ENCODE measurements at places on chromosomes 2 and 18.

GRCh38 chr18:48729404-48729803 is 190.6 kb downstream of the CTIF start:
- DNase-seq = no peak

DNA sequence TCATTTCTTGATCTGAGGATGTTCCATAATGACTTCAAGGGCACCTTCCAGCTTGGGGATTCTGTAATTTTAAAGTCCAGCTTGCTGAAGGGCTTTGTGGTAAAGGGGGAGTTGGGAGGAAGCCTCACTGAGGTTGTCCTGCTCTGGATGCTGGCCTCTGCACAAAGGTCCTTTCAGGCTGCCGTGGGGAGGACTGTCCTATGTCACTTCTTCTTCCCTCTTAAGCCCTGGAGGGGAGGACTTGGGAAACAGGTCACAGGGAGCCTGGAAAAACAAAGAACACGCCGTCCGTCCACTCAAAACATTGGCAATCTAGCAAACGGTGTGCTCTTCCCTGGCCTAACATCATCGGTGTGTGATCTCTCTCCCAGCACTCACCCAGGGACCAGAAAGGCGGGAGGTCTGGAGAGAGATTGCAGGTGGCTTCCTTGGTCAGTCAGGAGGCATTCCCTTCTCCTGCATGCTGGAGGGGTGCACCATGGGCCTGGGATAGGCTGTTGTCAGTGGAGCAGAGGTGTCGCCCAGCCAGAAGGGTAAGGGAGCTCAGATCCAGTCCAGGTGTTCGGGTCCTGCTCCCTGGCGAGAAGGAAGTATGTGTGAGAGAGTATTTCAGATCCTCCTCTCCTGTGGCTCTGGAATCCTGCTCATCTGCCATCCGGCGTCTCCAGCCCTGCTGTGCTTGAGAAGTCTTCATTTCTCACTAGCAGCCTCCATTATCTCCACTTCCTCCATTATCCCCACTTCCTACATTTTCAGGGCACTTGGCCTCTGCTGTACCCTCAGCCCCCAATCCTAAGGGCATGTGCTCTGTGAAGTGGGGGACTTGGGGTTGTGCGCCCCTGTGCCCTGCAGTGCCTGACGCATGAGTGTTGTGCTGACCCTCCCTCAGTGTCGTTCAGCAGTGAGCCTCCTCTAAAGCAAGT is 20.1 kb downstream of the ASAP2 start:
- no peak for DNase-seq

DNA sequence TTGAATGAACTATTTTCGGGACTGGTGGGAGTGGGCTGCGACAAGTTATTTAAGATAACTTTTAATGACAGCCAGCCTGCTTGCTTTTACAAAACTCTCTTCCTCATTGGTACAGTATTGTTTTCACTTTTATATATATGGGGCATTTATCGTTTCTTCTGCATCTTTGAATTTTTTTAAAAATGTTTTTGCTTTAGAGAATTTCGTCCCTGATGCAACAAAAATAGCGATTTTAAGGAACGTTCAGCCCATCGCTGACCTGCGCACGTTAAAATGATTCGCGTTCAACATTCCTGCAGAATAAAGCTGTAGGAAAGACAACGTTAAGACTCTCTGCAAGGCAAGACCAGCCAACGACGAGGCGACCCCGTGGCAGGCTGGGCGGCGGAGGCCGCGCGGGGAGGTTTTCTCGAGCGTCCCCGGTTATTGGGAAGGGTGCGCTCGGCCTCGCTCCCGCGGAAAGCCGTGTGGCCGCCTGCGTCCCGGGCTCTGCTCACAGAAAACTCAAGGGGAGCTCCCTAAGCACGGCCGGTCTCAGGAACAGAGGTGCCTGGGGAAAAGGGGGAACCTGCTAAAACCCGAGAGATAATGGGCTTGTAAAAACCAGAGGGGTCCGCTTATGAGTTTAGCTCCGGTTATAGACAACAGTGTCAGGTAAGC is 3.0 kb downstream of the PAX8 start:
- no peak for DNase-seq

- peak; percentile 26 for DNase-seq
These were observed 312.2 kb upstream of the SLC14A2 start for GRCh38 chr18:45303026-45303425.

GRCh38 chr2:158600155-158600802 is 143.5 kb downstream of the PKP4 start:
- DNase-seq = no peak

- no peak for DNase-seq
These were observed 48.9 kb downstream of the LAMA3 start for GRCh38 chr18:23738151-23738550.

- no peak for DNase-seq
These were observed 129.7 kb downstream of the BARD1 start for GRCh38 chr2:214679736-214680135.

DNA sequence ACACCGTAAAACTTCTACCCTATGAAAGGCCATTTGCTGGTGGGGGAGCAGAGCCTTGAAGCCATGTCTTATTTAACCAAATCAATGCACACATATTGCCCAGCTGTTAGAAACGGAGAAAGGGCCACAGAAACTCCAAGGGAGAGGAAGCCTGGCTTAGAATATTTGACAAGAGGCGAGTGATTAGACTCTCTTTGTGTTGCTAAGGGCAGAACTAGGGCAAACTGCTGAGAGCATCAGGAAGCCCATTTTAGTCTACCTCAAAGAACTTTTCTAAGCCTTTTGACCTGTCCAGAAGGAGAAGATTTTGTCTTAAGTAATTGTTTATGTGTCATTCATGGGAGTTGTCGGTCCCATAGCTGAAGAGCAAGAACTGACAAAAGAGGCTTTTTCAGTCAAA is 54.4 kb upstream of the CELF4 start:
- no peak for DNase-seq

DNA sequence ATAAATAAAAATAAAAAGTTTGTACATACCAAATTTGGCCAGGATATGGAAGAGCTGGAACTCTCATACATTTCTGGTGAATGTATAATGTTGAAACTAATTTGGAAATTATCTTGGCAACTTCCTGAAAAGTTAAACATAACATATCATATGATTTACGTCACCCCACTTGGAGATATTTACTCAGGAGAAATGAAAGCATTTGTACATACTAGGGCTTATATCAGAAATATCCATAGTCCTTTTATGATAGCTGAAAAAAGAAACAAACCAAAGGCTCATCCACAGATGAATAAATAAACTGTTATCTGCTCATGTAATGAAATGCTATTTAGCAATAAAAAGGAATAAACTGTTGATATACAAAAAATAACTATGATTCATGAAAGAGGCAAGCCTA is 318.2 kb upstream of the NRXN1 start:
- no peak for DNase-seq

- DNase-seq = no peak
These were observed 317.6 kb downstream of the LNPK start for GRCh38 chr2:175684466-175684865.

DNA sequence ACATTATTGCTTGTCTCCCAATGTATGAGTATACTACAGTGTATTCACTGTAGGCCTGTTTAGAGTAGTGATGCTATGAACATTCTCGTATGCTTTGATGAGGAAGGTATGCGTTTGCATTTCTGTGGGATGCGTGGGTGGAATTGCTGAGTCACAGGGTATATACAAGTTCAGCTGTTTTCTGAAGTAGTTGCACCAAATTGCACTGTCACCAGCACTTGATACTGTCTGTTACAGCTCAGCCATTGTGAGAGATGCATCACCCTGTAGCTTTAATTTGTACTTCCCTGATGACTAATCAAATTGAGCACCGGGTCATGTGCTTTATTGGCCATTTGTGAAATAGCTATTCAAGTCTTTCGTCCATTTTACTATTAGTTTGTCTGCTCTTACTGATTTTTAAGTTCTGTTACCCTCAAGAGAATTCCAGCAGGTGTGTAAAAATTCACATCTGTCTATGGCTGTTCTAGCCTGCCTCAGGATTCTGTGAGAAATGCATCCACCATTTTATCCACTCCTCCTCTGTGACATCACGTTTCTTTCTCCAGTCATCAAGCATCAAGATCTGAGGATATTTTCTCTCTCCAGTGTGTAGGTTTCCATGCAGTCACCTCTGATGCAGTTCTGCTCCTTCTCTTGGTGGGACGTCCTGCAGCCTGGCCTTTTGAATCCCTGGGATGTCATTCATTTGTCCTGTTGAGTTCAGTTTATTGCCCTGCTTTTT is 72.5 kb downstream of the DGKD start:
- DNase-seq = peak; percentile 80

GRCh38 chr2:1618974-1619373 is 125.3 kb downstream of the PXDN start:
- no peak for DNase-seq

DNA sequence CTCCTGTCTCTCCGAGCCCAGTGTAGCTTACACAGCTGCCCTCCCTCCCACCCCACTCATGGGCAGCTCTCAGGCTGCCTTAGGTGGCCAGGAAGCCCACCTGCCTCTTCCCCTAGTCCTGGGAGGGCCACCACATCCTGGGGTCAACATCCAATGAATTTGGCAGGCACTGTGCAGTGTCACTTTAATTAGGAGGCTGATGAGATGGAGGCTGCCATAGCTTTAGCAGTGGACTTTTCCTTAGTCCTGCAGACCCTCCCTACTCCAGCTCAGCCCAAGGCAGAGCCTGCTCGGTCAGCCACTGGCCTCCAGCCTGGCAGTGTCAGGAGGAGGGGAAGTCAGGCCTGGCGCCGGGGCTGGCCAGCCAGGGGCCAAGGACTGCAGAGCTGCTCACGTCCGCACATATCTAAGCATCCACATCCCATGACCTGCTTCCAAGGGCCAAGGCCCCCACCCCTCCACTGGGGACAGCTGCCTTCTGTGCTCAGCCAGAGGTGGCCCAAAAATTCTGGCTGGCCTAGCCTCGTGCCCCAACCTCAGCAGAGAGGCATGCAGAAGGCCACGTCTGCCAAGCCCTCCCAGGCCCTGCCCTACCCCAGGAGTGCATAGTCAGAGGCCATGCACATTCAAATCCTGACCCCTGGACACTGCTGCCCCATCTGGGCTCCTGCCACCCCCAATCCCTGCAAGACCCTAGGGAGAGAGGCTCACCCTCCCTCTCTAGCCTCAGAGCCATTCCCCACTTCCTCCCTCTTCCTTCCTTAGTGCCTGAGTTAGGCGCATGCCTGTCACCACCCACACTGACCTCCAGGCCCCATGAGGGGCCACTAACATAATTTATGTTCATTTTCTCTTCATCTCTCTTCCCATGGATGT is 33.1 kb downstream of the ADRA2B start:
- DNase-seq = no peak

DNA sequence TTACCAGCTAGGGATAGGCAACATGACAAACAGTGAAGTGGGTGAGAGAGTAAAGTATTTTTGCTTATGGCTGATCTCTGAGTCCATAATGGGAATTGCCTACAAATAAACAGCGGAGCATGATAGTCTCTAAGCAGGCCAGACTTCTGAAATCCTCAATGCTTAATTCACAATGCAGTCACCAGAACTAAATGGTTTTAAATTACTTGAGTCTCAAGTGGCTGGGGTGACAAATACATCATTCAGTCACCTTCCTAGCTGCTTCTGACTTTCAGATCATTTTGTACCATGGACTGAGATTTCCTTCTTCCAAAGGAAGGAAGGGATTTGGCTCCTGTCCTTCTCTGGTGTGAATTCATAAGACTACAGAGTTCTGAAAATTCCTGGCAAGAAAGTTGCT is 82.8 kb upstream of the RMP24 start:
- no peak for DNase-seq

Measured in SJCRH30 (cell line).